ENCODE measurements at places on chromosomes 5 and 9.
A peak's percentile ranks its signal among the peaks of the same experiment; 100 is the strongest.

DNA sequence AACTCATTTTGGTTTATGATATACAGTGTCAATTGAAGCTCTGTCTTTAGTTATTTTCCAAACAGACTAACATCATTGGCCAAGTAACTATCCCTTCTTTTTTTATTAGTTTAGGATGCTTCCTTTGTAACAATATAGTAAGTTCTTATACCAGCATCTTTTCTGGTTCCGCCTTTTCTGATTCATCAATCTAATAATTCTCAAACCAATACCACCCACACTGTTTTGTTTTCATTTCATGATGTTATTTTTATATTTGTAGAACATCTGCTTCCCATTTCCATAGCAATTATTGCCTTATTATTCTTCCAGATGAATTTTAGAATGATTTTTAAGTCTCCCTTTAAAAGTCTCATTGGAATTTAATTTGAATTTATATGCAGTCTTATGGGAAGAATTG is 218.1 kb downstream of the RFK start:
- no peak for DNase-seq

DNA sequence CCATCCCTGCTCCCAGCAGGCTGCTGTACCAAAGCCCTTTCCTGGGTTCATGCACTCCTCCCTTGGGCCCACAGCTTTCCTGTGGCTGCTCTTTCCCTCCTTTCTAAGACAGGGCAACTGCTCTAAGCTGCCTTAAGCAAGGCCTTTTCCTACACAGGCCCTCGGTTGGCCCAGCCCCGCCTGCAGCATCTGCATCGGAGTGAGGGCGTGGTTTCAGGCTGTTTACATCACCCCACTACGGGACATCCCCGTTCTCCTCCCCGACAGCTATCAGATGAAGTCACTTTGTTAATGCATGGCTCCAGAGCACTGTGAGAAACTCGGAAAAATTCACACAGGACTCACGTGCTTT is 3.4 kb downstream of the DPH7 start:
- no peak for DNase-seq

- DNase-seq: no peak
Measured at GRCh38 chr5:139655727-139656271, 7.7 kb downstream of the CXXC5 start.

DNA sequence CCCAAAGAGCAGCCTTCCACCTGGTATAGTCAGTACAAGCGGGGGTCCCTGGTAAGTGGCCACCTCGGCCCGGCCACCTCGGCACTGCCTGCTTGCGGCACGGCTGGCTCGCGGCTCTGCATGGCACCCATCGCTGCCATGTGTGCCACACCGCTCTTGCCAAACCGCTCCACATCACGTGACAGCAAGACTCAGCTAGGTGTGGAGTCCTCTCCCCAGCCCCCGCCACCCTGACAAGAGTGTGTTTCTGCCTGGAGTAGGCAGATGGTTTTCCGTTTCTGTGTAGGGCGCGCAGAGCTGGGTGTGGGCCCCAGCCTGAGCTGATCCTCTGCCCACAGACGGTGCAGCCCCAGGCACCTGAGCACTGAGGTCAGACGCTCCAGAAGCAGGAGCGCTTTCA is 50.5 kb upstream of the FCN2 start:
- DNase-seq: no peak

GRCh38 chr5:180323941-180324600 is 29.1 kb downstream of the GFPT2 start:
- no peak for DNase-seq

DNA sequence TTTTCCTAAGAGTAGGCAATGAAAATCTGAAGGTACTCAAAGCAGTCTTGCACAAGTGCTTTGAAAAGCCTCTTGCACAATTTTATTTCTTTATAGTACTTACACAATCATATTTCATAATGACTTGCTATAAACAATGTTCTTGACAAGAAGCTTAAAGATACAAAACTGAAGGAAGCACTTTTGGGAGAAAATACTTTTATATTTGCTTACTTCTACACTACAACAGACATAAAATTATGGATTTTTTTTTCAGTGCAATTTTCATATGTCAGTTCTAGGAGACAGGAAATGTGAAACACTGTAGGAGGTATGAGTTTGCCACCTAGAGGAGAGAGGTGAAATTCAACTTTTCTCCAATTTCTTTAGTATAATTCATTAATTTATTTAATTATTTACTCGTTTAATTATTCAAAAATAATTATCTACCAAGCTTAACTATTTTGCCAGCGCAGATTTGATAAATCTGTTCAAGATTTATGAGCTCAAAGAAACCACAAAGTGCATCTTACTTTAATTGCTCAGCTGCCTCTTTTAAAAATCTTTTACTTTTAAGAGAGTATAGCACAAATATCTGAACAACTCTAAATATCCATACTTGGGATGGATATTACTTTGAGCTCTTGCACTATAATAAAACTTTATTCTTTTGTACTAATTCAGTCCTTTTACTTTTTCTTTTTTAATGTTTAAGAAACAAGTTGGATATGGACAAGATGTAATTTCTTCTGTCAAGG is 29.0 kb upstream of the CDKN2B start:
- DNase-seq: no peak

DNA sequence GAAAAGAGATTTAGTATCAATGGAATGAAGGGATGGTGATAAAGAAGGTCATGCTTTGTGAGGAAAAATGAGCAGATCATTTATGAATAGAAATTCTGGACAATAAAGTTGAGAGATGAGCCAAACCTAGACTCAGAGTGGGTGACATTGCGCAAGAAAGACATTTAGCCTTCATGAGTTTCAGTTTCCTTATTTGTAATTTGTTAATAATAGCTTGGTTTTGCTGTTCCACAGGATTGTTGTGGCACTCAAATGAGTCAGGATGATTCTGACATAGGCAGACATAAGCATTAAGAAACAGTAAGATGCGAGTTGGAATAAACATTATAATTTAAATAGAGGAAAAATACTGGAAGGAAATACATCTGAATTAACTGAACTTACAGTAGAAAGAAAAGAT is 34.8 kb downstream of the ITGA2 start:
- peak; percentile 49 for DNase-seq

- no peak for DNase-seq
Measured at GRCh38 chr5:149427374-149427773, 48.3 kb upstream of the IL17B start.

DNA sequence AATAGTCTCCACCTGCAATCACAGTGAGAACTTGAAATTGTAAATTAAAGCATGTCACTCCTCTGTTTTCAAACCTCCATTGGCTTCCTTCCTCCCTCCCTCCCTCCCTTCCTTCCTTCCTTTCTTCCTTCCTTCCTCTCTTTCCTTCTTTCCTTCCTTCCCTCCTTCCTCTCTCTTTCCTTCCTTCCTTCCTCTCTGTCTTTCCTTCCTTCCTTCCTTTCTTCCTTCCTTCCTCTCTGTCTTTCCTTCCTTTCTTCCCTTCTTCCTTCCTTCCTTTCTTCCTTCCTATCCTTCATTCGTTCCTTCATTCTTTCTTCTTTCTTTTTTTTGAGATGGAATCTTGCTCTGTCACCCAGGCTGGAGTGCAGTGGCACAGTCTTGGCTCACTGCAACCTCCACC is 595.0 kb upstream of the ZNF608 start:
- DNase-seq: no peak

- no peak for DNase-seq
Measured at GRCh38 chr9:91273853-91274552, 87.7 kb downstream of the AUH start.

- DNase-seq: no peak
Measured at GRCh38 chr5:40396317-40396716, 283.4 kb upstream of the PTGER4 start.

- no peak for DNase-seq
Measured at GRCh38 chr5:115336964-115337363, 40.5 kb upstream of the CCDC112 start.

DNA sequence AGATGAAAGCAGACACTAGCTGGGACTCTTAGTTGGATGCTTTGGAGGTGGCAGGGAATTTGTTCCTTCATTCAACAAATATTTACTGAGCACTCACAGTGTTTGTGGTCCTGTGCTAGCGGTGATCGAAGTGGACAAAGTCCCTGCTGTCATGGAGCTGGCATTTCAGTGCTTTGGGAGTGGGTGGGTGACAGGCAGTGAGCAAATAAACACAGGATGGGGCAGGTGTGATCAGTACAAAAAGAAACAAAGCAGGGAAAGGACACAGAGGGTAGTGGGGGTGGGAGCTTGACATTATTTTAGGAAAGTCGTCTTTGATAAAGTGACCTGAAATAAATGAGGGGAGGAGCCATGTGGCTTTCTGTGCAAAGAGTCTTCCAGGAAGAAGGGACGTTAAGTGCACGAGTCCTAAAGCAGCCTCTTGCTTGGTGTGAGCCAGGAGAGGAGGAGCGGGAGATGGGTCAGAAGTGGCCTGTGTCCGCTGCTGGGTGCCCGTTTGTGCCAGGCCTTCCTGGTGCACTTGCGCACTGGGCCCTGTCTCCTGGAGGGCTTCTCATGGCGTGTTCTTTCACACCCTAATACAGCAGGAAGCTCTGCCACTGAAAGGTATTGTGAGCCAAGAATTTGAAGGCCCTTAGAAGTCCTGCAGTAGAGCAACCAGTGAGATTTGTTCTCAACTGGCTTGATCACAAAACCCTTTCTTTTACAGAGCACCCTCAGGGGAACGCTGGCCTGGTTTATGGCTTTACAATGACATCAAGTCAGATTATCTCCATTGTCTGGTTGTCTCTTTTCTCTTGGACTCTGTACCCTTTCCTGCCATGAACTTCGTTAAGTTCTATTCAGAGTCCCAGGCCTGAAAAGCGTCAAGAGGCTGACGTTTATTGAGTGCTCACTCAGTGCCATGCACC is 14.8 kb downstream of the NDST1 start:
- no peak for DNase-seq

GRCh38 chr9:20409321-20410092 is 212.8 kb downstream of the MLLT3 start:
- DNase-seq: no peak

GRCh38 chr5:87398981-87399614 is 13.6 kb downstream of the CCNH start:
- DNase-seq: no peak

DNA sequence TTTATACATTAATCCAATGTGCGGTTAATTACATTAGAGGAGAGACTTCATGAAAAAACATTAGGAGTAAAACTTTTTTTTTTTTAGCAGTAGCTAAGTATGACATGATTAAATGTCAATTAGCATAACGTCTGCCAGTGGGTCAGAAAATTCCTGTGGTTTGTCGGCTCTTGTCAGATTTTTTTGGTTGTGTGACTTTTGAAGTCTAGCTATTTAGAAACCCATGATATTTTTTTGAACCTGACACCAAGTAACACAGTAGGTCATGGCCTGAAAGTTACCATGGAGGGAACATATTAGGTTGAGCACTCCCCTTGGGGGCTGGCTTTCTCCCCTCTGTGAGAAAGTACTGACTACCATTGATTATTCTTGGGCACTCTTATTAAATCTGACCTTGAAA is 84.8 kb upstream of the ALDH1A1 start:
- no peak for DNase-seq
